Hepatic stellate cell (primary cell): ENCODE measurements at places on chromosomes 7 and 10.
A peak's percentile ranks its signal among the peaks of the same experiment; 100 is the strongest.

- DNase-seq = no peak
Observed at GRCh38 chr10:121485436-121486139, 112.7 kb downstream of the FGFR2 start.

- DNase-seq = no peak
Observed at GRCh38 chr10:77619964-77620703, 17.5 kb downstream of the KCNMA1 start.

DNA sequence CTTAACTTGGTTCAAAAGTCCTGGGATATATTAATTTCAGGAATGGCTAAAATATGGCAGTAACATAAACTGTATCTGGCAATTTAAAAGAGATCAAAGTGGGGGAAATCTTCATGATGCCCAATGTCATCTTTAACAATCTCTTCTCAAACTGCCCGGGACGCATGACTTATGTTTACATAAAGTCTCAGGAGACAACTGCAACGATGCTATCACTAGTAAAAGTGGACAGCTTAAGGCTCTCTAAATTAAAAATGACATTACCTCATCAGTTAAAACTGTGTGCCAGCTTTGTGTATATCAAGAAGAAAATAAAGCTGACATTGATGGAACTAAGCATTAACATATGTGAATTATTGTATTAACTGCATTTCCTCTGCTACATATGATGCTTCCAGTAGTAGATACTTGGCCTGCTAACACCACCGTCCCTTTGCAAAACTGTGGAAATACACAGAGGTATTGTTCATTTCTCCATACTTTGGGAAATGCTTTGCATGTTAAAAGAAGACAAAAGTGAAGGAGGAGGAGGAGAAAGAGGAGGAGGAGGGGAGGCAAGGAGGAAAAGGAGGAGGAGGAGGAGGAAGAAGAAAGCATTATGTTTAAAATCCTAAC is 62.4 kb downstream of the NRP1 start:
- no peak for DNase-seq

DNA sequence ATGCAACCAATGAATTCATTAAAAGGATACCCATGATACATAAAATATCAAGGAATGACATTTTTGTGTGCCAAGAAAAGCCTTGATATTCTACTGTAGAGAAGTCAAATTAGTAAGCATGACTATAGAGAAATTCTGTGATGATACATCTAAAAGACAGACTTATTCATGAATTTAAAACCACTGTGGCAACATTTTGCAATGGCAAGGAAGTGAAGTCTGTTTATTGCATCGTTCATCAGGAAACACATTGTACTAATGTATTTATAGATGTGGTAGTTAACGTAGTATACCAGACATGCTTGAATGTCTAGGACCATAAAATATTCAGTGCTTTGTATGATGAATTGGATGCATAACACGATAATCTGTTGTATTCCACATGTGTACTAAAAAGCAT is 9.3 kb upstream of the CLEC5A start:
- DNase-seq = no peak

DNA sequence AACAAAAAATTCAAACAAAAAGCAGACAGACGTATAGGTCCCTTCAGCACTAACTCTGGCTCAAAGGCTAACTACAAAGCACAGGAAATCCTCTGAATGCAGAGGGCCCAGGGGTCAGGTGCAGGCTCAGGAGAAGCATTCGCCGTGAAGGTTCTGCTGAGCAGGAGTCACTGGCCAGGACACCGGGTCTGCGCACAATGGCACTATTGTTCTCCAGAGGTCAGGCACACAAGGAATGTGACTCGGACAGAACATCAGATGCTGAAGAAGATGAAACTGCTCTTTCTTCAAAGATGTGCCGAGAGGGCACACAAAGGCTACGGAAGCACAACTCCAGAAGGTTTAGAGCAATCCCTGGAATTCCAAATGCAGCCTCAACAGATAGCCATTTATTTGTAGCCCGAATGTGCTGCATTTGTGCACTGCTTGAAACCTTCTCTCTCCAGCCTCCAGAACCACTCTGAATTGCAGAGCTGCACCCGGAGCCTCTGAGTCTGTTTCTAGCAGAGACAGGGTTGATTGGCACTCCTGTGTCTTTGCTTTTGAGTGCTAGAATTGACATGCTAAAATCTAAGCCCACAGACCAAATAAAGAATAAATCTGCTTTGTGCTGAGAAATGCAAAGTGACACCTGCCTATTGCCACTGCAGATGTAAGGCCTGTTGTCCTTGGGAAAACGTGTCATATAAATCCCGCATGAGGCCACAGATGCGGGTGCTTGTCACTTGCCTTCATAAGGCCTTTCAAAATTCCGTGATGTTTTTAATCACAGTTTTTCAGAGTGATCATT is 85.4 kb upstream of the AFAP1L2 start:
- DNase-seq = no peak

DNA sequence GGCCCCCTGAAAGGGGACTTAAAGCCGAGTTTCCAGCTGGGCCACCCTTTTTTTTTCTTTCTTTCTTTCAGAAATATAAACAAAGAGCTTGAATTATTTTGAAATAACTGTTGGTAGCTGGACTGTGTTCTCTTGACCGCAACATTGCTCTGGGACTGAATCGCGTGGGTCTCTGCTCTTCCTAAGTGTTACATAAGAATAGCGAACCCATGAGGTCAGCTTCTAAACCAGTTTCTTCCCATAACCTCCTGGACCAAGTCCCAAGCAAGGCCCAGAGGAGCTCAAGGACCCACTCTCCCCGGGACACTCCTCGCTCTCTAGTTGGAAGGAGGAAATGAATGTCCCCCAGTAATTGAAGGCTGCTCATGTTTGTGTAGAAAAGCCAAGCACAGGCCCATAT is 91.1 kb downstream of the CXCL12 start:
- peak; percentile 80 for DNase-seq

GRCh38 chr7:37601321-37601720 is 82.2 kb upstream of the GPR141 start:
- no peak for DNase-seq

- no peak for DNase-seq
Observed at GRCh38 chr10:132434405-132435005, 37.5 kb downstream of the PWWP2B start.

- DNase-seq = no peak
Observed at GRCh38 chr10:106038246-106038645, 1126.3 kb downstream of the SORCS1 start.

DNA sequence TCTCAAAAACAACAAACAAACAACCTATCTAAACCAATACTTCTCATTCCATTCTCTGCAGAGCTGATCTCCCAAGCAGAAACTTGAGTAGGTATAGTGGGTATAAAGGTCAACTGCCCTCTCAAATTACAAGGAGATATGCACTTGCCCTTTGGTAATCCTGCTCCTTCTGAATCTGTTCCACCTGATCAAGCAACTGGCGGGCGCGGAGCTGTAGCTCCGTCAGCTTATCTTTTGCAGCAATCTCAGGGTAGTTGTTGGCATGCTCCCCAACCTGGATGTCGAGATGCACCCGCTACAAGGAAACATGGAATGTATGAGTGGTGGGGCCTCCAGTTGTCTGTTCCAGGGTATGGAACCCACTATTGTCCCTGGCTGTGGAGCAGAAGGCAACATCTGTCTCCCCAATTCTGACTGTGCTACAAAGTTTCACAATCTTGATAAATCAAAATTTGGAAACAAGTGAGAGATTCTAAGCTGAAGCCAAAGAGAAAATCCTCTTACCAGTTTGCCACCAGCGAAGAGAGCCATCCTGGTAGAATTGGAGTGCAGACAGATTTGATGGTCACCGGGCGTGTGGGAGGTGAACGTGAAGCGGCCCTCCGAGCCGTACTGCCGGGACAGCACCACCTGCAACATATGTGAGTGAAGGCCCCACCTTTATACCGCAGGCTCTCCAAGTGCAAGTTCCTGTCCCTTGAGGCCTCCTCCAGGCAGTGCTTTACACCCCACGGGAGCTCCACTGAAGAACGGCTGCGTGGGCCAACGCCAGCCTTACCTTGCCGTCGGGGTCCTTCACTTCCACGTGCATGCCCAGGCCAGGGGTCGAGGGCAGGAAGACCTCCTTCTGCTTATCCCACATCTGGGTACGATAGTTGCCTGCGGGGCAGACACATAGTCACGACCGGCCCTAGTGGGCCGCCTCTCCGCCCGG is 819 bp downstream of the TMED4 start:
- peak; percentile 18 for DNase-seq

- no peak for DNase-seq
Observed at GRCh38 chr10:104434601-104435000, 81.0 kb downstream of the CFAP58 start.

- no peak for DNase-seq
Observed at GRCh38 chr7:107147464-107148393, 21.1 kb upstream of the HBP1 start.

DNA sequence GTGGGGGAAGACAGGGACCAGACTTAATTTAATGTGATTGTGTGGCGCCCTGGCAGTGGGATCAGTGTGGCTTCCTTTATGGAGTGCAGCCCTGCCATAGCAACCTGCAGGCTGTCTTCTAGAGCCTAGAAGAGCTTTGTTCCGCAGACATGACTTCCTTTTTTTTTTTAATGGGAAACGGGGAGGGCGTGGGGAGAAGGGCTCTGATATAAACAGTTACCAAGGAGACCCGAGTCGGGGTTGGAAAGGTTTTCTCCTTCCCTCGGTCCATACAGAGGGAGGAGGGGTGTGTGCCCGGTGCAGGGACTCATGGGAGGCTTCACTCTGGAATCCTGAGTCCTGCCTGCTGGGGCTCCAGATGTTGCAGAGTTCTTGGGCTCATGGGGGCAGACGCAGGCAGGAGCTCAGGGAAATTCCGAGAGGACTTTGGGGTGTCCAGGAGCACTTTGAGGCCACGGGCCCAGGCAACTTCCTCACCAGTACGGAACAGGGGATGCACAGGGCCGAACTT is 26.9 kb downstream of the TMEM120A start:
- DNase-seq = peak; percentile 18

DNA sequence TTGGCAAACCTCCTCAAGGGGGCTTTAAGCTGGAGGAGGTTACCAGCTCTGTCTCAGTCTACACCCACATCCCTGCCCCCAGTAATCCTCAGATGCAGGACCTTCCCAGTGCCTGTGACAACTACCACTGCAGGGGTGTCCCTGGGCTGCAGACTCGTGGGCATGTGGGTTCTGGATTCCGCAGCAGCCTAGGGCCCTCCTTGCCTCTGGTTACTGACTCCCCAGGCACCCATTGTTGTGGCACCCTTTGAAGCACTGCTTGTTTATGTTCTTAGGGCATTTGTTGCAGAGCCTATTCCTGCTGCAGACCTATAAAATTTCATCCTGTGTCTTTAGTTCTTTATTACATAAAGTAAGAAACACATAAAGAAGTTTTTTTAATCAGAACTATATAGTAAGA is 51.1 kb upstream of the GJD4 start:
- DNase-seq = no peak

- DNase-seq = no peak
Observed at GRCh38 chr7:20793248-20793647, 6.6 kb upstream of the SP8 start.

DNA sequence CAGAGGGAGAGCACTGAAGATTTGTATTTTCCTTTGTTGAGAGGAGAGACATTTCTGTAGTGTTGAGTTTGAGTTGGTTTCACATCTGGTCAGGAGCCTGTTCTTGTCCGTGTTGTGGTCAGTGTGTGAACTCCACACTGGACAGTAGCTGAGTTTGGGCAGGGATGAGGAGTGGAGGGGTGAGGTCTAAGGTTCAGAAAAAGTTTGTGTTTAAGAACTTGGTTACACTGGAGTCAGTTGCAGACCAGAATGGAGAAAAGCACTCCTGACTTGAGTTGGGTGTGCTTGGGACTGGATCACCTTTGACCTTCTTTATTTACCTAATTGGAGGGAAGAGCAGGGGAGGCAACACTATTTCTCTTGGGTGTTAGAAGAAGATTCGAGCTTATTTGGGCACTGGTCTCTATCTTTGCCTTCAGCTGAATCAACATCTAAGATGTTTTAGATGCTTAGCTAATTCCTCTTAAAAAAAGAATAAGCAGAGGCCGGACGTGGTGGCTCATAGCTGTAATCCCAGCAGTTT is 8.9 kb downstream of the LRMDA start:
- no peak for DNase-seq

- peak; percentile 3 for DNase-seq
Observed at GRCh38 chr7:80498481-80499349, 13.1 kb downstream of the GNAT3 start.

DNA sequence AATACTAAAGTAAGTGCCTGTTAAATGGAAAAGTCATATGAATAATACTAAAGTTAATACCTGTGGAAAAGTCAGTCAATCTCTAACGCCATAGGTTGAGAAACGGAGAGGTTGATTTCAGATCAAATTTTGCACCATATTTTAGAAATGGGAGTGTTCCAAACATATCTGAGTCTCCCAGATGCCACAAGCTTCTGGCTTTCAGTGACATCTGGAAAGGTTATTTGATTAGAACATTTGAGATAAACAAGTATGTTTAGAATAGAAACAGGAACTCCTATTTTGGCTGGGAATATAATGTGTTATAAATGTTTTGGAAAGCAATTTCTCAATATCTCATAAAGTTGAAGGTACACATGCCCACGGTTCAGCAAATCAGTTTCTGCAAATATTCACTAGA is 5.8 kb downstream of the MACC1 start:
- DNase-seq = no peak

DNA sequence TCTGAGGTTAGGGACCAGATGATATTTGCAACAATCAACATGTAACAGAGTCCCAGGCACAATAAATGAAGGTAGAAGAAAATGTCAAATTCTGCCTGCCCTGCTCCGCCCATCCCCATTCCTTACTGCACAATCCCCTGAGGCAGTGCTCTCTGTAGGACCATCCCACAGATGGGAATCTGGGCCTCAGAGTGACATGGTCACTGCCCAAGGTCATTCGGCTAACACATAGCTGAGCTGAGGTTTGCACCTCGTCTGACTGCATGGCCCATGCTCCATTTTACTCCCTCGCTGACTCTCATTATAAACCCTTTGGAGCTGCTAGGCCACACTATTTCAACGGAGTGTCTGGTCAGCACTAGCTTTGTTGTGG is 1.2 kb downstream of the HOGA1 start:
- no peak for DNase-seq

DNA sequence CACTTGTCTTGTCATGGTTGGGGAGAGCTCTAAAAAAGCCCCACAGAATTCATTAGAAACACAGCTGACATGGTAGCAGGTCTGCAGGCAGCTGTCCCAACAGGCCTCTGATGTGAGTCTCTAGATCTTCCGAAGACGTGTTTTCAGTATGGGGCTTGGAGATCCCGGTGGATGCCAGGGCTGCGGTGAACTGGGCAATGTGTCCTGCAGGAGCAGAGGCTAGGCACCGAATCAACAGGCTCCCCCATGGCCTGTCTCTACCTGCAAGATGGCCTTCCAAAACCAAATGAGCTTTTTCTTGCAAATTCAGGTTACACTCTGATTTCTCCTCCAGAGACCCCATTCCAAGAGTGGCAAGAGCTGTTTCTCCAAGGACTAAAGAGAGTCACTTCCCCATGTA is 2.9 kb downstream of the CPXM2 start:
- DNase-seq = no peak

DNA sequence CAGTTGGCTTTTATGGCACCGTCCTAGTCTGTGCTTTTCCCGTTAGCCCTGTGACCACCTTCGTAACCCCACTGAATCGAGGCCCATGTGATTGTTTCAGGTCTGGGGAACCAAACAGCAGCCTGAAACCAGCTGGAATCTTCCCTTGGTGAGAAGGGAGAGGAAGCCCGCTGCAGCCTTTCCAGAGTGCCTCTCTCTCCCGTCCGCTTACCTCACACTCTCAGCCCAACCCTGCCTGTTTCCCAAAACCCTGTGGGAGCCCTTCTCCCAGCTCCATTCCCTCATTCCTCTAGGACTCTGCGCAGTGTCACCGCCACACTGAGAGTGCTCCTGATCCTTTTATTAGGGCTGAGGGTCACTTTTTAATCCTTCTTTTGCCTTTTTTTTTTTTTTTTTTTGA is 139.6 kb downstream of the WDR37 start:
- no peak for DNase-seq
